ENCODE measurements at places on chromosomes 3 and 15.

DNA sequence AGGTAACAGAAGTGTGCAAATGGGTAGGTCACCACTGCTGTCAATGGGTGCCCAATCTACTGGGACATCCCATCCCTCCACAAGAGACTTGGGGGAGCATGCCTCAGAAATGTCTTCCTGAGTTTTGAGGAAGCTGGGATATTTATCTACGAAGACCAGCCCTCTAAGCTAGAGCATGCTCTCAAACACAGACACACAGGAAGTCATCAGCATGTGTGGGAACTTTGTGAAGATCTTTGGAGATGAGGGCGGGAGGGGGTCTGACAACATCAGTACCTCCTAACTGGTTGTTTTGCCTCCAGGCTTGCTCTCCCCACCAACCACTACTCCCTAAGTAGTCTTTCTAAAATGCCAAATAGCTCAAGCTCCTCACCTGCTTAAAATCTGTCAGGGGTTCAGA is 3.5 kb upstream of the MEF2A start:
- no peak for DNase-seq

DNA sequence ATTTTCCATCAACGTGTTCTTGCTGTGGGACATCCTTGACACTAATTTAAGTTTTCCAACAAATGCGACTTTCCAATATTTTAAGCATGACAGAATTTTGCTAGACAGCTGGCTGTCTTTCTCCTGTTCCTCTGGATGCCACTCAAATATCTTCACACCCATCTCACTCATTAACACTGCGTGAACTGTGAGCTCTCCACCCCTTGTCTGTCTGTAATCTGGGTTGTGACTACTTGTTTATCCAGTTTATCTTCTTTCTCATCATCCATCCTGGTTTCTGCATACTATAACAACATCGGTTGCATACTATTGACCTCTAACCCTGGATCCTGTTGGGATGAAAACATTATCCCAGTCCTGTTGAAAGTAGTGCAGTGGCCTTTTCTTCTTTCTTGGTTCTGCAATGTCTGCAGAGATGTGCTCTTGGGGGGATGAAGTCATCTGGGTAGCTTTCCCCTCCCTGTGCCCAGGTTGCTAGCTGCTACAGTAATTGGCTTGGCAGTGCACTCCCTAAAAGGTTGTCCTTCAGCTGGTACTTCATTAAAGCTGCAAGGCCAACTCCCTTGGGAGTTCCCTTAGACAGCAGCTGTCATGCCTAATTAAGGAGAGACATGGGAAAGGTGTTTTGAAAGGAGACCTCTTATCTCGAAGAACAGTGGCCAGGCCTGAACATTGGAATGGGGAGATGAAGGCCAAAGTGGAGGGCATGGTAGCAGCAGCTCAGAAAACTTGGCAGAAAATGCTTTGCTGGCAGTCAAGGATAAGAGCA is 24.7 kb downstream of the KAT2B start:
- no peak for DNase-seq

- no peak for DNase-seq
These were observed 137.3 kb downstream of the GABRB3 start for GRCh38 chr15:26635614-26636013.

- peak; percentile 39 for DNase-seq
These were observed 296.6 kb downstream of the SUCLG2 start for GRCh38 chr3:67357610-67358458.

GRCh38 chr3:58798312-58798711 is 131.7 kb upstream of the FAM3D start:
- no peak for DNase-seq

- peak; percentile 60 for DNase-seq
These were observed 22.5 kb downstream of the GABRA5 start for GRCh38 chr15:26889298-26889898.

- no peak for DNase-seq
These were observed 23.0 kb upstream of the DNAJC13 start for GRCh38 chr3:132394320-132394719.

DNA sequence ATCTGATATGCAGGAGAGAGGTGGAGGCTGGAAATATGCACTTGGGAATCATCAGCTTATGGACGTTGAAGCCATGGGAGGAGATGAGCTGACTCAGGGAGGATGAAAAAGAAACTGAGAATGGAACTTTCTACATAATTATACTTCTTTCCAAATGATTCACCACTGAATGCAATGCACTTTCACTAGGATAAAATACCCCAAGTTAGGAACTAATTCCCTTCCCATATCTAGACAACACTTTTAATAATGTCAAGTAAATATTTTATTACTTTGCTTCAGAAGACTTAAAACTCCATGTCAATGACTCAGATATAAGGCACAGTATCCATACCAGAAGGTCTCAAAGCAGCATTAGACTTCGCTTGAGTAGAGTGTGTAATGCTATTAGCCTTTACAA is 24.2 kb downstream of the NPTN start:
- no peak for DNase-seq

DNA sequence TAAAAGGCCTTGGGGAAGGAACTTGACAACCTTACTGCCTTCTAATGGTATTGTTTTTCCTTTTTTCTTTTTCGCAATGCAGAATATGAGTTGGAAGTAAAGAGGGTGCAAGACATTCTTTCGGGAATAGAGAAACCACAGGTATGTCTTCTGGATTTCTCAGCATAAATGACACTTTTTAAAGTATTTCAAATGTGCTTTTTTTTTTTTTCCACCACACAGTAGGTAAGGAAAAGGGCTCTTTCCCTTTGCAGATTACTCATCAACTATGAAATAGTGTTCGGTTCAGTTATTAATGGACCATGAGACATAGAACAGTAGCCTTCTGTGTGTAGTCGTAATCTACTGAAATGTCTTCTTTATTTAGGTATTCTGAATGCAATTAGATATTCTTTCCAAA is 162.4 kb downstream of the GHSR start:
- DNase-seq: no peak

DNA sequence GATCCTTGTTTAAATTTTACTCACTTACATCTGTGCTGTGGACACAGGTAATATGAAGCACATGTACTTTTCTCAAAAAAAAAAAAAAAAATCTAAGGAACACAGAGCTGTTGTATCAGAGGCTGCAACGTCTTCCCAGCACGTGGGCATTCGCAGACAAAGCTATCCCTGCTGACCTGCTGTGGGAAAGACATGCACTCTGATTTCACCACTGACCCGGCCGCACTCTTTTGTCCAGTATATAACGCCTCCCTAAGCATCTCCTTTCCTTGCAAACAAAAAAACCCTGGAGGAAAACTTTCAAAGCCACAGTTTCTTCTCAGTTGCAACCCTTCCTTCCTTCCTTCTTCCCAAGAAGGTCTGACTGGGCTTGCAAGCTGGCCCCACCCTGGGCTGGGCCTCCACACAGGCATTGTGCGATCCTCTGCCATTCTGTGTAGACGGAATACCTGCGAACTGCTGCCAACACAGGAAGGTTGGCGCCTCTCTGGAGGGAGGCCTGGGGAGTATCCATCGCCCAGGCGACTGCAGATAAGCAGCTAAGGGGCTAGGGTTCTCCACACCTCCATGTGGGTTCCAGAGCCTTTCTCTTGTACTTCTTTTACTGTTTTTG is 50.8 kb downstream of the SLC12A8 start:
- DNase-seq: no peak

GRCh38 chr15:40070608-40071218 is 31.7 kb upstream of the SRP14 start:
- no peak for DNase-seq

DNA sequence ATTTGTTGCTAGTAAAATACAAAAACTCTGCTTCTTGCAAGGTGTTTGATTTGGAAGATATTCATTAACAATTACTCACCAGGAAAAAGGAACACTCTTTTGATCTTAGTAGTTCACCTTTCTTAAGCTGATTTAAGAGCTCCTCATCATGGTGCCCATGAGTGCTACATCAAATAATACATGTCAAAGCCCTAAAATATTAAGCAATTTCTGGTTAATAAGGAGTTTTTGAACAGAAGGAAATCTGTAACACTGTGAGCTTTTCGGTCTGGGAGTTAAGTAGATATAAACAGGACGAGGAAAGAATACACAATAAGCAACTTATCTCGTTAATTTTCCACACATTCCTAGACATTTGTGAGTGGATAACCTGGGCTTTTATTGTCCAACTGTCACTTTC is 83.9 kb upstream of the DCBLD2 start:
- no peak for DNase-seq

- no peak for DNase-seq
These were observed 22.1 kb upstream of the RAD18 start for GRCh38 chr3:8985411-8985831.

GRCh38 chr3:178645503-178645902 is 109.3 kb downstream of the KCNMB2 start:
- no peak for DNase-seq

DNA sequence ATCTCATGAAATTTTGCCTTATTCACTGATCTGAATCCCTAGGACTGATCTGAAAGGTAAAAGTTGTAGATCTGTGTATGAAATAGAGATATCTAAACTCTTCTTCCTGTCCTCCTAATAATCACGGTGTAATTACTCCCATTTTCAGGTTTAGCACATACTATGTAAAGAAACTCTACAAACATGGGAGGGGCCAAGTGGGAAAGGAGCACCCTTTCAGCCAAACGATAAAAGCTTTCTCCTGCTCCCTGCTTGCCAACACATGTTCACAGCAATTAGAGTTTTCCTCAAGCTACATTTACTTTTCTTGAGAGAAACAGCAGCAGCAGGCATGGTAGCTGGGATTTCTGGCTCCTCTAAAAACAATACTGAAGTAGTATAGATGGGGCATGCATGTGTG is 71.6 kb downstream of the CHAC1 start:
- no peak for DNase-seq

- DNase-seq: no peak
These were observed 336.2 kb upstream of the IL12A start for GRCh38 chr3:159652452-159652851.

- DNase-seq: no peak
These were observed 748 bp downstream of the CCNL1 start for GRCh38 chr3:157159037-157159761.

DNA sequence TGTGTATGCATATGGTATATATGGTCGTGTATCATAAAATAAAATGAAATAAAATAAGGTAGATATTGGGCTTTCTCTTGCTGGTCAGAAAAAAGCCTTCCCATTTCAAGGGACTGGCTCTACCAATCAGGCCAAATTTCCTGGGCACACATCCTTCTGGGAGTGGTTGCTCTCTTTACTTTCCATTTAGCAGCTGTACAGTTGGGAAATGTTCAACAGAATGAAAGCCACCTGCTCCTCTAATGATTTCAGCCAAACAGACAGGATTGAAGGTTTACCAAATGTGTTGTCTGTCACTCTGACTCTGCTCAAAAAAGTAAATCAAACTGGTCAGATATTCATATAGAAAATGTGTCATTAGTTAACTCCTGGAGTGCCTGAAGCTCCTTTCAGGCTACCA is 380.4 kb downstream of the ROBO2 start:
- no peak for DNase-seq

DNA sequence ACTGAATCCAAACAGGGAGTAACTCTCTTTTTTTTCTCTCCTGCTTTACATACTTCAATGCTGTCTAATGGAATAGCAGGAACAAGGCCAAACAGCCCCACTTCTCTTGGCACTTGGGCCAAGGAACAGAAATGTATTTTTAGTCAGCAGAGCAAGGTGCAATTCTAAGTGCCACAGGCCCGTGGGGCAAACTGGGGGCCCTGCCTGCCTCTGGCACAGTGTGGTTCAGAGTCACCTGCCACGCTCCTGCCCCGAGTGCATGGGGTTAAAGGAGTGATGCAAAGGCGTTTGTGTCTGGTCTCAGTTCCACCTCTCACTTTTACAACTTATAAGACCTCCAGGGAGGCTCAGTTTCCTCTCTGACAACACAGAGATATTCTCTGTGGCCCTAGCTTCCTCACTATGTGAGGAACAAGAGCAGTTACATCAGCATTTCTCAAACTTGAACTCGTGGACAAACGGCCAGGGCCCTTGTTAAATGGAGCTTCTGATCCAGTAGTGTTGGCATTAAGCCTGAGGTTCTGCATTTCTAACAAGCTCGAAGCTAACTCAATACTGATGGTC is 51.3 kb downstream of the LRIG1 start:
- no peak for DNase-seq

DNA sequence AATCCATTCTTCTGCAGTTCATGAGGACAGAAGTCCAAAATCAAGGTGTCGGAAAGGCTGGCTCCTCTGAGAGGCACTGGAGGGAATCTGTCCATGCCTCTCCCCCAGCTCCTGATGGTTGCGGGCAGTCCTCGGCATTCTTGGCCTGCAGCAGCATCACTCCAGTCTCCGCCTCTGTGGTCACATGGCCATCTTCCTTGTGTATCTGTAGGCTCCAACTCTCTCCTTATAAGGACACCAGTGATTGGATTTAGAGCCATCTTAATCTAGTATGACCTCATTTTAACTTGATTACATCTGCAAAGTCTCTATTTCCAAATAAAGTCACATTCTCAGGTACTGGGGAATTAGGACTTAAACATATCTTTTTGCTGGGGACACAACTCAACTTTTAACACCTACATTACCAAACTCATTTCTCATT is 56.0 kb upstream of the FLNB start:
- DNase-seq: peak; percentile 49

GRCh38 chr3:74592359-74592758 is 22.1 kb downstream of the CNTN3 start:
- no peak for DNase-seq

GRCh38 chr3:31210068-31210645 is 315.7 kb upstream of the GADL1 start:
- DNase-seq: no peak

- DNase-seq: no peak
These were observed 16.5 kb downstream of the THSD4 start for GRCh38 chr15:71131601-71132362.

DNA sequence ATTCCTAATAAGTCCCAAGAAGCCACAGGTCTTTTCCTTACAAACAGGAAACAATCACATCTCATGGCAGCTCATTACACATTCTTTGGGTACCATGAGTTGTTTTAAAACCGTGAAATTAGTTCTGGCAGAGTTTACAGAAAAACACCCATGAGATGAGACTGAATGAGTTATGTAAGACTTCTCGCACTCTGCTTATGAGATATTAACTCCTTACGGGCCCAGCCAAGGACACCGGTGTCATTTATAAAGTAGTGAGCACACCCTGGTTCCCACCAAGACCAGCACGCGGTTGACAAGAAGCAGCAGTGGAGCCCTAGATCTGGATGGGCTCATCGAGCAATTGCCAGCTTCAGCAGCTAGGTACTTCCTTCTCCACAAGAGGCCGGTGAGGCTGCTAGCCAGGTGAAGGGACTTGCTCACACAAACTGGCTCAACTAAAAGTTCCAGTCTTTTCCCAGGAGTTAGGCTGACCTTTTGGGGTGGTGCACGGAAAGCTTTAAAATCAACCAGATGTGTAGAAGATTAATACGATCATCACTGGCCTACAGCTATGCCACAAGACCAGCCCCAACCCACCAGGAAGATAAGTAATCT is 318.6 kb upstream of the ICE2 start:
- DNase-seq: no peak

DNA sequence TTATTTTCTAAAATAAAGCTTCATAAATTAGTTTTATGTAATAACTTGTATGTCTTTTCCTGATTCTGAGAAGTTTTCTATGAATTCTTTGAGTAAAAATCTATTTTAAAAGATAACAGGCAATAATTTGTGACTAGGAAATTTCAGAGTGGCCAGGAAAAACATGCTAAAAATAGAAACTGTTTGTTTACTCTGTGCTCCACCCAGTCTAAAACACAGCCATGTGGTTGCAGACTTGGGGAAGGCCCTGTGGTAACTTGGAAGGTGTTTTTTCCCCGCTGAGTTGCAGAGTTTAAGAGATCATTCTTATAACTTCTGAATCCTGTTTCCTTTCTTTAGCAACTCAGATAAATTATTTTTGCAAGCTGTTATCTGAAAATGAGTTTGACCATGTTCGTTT is 21.9 kb downstream of the PLCL2 start:
- no peak for DNase-seq

GRCh38 chr15:78937132-78937739 is 7.6 kb downstream of the CTSH start:
- DNase-seq: no peak

Data from LNCaP clone FGC (cell line).